ENCODE measurements at places on chromosomes 11 and 22.

GRCh38 chr22:25749420-25750169, 7.6 kb downstream of the MYO18B start:
- no peak for DNase-seq

DNA sequence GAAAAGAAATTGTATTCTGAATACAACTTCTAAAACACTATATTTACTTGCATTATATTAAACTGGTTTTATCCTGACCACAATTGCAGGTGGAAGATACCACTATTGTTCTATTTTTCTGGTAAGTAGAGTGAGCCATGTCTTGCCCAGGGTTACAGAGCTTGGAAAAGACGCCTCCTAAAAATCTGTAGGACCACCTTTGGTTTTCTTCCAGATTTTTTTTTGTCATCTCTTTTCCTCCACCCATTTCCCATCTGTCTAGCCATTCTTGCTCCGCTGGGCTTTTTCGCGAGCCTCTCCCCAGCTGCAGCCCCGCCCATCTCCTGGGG, 294 bp upstream of the MTMR3 start:
- no peak for DNase-seq

GRCh38 chr11:43545610-43546009, 134.9 kb upstream of the HSD17B12 start:
- no peak for DNase-seq

DNA sequence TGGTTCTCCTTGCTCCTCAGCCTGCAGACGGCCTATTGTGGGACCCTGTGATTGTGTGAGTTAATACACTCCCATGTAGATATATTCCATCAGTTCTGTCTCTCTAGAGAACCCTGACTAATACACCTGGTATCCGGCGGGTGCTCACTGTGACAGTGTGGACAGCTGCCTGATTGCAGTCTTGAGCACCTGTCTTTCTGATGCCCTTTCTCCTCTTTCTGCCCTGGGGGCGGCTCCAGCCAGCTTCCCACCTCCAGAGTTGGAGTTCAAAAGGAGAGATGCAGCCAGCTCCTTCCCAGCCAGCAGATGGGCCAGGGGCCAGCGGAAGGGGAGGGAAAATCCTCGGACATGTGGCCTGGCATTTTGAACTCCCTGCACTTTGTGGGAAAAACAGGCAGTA, 15.0 kb downstream of the SMIM38 start:
- DNase-seq = no peak

DNA sequence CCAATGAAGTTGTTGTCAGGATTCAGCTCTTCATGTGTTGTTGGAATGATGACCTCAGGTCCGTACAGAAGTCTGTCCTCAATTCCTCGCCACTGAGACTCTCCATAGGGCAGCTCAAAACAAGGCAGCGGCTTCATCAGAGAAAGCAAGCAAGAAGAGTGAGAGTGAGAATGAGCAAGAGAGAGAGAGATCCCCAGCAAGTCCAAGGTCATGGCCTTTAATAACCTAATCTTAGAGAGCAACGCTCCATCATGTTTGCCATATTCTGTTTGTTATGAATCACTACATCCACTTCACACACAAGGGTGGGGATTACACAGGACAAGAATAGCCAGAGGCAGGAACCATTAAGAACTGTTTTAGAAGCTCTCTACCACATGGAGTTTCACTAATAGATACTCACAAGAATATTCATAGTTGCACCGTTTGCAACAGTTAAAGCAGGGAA, 23.3 kb upstream of the MMP7 start:
- no peak for DNase-seq

DNA sequence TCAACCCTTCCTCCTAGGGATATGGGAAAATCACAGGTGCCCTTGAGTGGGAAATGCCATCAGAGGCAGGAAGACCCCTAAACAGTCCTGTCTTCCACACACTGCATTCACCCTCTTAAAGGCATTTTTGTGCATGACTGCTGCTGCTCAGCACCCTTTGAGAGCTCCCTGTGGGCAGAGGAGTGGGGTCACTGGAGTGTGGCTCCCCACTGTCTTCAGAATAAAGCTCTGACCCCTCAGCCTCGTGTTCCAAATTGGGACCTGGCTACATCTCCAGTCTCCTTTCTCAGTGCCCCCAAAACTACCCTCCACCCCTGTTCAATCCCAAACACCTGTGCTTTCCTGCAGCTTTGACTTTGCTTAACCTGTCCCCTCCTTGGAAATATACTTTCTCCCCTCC, 46.6 kb downstream of the CHRDL2 start:
- DNase-seq = no peak

- DNase-seq = no peak
Measured at GRCh38 chr22:35576671-35577070, 36.0 kb downstream of the RASD2 start.

Data from NCI-H510A treated with DMSO at 0.1 percent for 48 hours (cell line).